ENCODE measurements at places on chromosomes 7 and 10.

DNA sequence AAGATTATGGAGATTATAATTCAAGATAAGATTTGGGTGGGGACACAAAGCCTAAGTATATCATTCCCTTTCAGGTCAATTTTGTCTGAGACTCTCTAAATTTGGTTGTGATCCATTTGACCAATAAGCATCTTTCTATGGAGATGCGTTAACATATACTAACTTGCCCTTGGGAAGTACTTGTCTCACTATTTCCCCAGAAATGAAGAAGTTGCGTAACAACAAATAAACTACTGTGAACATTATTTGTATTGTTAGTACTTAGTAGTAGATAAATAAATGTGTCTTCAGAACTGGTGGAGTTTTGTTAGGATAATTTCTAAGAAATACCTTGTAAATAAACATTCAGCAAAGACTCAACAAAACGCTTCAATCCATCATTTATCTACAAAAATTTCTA, 127.3 kb upstream of the LYZL2 start:
- no peak for DNase-seq

GRCh38 chr10:99631496-99631895, 11.3 kb upstream of the SLC25A28 start:
- DNase-seq, result no peak

- DNase-seq, result no peak
Observed at GRCh38 chr10:49178489-49179471, 9.4 kb downstream of the TMEM273 start.

GRCh38 chr10:131948501-131948900, 33.2 kb downstream of the BNIP3 start:
- DNase-seq, result no peak

DNA sequence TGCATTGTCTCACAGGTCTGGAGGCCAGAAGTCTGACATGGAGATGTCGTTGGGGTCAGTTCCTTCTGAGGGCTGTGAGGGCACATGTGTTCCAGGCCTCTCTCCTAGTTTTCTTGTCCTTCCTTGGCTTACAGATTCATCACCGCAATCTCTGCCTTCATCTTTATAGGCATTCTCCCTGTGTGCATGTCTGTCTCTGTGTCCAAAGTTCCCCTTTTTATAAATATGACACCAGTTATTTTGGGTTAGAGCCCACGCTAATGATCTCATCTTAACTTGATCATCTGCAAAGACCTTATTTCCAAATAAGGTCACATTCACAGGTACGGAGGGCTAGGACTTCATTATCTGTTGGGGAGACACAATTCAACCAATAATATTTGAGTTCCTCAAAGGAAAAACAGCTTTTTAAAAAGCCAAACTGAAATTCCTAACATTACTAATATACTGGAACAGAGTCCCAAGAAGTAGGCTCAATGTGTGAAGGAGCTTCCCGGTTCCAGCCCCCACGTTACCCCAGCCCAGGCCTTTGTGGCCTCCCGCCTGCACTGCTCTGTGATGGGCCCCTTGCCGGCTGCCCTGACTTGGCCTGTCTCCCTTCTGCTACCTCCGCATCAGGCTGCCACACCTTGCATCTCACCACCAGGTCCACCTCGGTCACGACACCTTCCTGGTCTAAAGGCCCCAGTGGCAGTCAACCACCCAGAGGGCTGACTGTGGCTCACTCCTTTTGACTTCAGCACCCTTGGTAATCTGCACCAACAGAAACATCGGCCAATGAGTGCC, 142.7 kb downstream of the KCNMA1 start:
- no peak for DNase-seq

DNA sequence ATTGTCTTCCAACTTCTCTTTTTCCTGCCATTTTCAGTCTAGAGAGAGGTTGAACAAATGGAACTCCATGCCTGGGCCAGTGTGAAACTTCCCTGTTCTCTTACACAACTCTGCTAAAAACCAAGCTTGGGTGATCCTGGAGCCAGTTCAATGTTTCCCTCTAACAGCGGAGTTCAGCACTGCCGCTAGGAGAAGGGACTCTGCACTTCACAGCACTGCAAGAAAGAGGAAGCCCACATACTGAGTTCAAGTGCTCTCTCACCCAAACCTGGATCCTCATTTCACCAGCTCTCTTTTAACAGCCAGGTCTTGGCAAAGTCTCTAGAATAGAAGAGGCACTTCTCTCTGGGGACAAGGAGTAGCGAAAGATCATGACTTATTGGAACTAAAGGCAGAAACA, 18.8 kb downstream of the FOXI2 start:
- DNase-seq, result no peak

DNA sequence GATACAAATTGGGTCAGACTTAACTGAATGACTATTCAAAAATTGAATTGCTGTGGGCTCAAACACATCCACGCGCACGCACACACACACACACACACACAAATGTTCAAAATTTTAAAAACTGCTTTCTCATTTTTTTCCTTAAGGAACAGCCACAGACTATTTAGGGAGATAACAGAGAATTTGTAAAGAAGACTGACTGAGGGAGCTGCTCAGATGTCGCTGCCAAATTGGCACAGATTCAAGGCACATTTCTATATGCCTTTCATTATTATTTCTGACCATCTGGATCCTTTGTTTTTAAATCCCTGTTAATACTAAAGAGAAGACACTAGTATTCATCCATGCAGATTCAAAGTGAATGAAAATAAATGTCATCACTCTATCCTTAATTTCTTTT, 154.8 kb downstream of the DGKB start:
- no peak for DNase-seq

DNA sequence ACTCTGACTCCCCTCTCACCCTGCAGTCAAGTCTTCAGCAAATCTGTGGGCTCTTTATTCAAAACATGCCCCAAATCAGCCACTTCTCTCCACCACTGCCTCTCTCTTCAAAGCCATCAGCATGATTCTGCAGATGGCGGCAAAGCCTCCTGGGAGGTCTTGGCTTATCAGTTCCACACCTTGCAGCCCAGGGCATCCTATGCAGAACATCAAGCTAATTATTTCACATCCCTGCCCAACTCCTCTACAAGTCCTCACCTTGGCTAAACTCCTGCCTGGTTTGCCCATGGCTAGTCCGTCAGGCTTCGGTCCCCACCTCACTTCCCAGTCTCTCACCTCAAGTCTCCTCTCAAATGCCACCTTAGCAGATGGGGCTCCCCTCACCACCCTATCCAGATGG, 70.2 kb downstream of the PIP4K2A start:
- DNase-seq, result no peak

- no peak for DNase-seq
Observed at GRCh38 chr10:85642082-85642420, 724.5 kb downstream of the GRID1 start.
